Gastroesophageal sphincter (tissue), 4 donors: ENCODE measurements at places on chromosomes 12 and 14. TPM values are rescaled to one million over a fixed set of nuclear protein-coding genes. Genes with fewer than 3 reads are reported as not detected.

The SLCO1B1 gene
- total RNA-seq = not detected

The MMP17 gene
- 7.0 TPM for total RNA-seq

The KRT2 gene
- not detected for total RNA-seq

The HOXC13 gene
- total RNA-seq = not detected

The C12orf54 gene
- total RNA-seq = not detected
